ENCODE measurements at places on chromosomes 11 and 22. TPM values are rescaled to one million over a fixed set of nuclear protein-coding genes. Genes with fewer than 3 reads are reported as not detected.

DNA sequence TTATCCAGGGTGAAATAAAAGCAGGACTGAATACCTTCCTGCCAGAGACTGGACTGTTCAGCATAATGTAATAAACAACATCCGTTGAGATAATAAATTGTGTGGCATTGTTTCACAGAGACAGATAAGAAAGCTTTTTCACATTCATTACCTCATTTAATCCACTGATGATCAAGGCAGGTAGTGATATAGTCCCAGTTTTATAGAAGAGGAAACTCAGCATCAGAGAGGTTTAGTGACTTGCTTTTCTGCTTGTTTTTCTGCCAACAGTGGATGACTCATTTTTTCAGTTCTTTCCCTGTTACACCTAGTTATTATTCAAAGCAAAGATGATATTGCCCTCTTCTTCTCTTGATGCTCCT, 4.0 kb downstream of the MYO18B start:
- peak; percentile 50 for DNase-seq

DNA sequence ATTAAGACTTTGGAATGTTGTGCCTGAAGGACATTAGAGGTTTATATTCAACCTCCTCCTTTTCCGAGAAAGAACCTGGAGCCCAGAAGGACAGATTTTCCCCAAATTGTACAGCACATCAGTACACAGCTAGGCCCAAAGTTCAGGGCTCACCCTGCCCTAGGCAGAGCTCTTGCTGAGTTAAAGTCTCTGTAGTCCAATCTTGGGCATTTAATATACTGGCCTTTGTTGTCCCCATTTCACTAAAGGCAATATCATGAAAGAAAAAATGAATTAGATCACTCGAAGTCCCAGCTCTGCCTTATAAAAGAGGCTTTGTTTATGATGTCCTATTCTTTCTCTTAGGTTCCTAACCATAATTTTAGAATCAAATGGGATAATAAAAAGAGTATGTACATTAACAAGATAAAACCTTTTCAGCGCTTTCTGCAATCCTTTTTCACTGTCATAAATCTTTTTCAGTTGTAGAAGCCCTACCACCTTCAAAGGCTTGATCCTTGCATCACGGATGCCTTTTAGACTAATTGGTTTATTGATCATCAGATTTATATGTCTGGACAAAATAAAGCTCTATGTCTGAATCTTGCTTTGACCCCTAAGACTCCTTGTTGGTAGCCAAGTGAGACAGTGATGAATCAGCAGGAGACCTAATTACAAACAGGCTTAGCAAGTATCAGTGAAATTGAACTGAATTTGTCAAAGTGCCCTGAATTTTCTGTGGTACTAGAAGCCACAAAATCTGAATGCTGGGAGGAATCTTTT, 39.8 kb downstream of the RELT start:
- DNase-seq: peak; percentile 64

GRCh38 chr11:22079133-22079872, 113.6 kb upstream of the ANO5 start:
- no peak for DNase-seq

- no peak for DNase-seq
Measured at GRCh38 chr11:105155679-105156078, 16.1 kb upstream of the CARD18 start.

GRCh38 chr11:2867722-2868505, 17.7 kb downstream of the CDKN1C start:
- no peak for DNase-seq

GRCh38 chr11:21144531-21144930, 475.1 kb downstream of the NELL1 start:
- no peak for DNase-seq

DNA sequence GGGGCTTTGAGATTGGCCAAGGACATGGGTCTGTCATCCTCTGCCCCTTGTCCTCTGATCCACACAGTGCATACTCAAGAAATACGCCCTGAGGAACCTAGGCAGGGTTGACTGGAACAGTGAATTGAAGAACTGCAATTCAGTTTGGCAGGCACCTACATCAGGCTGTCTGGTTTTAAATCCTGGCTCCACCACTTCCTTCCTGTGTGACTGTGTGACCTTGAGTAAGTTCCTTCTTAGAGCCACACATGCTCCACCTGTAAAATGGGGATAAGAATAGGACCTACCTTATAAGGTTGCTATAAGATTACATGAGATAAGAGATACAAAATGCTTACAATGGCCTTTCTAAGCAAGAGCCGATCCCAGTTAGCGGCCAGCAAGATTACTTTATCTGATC, 15.8 kb upstream of the TCF20 start:
- DNase-seq: no peak

- no peak for DNase-seq
Measured at GRCh38 chr11:117477721-117478120, 150.1 kb downstream of the CEP164 start.

Gene CACNA1I
- 0.01 TPM for polyA plus RNA-seq

- DNase-seq: no peak
Measured at GRCh38 chr11:15870911-15871310, 485.4 kb downstream of the SOX6 start.

Gene ANO1
- polyA plus RNA-seq: 4.1 TPM

DNA sequence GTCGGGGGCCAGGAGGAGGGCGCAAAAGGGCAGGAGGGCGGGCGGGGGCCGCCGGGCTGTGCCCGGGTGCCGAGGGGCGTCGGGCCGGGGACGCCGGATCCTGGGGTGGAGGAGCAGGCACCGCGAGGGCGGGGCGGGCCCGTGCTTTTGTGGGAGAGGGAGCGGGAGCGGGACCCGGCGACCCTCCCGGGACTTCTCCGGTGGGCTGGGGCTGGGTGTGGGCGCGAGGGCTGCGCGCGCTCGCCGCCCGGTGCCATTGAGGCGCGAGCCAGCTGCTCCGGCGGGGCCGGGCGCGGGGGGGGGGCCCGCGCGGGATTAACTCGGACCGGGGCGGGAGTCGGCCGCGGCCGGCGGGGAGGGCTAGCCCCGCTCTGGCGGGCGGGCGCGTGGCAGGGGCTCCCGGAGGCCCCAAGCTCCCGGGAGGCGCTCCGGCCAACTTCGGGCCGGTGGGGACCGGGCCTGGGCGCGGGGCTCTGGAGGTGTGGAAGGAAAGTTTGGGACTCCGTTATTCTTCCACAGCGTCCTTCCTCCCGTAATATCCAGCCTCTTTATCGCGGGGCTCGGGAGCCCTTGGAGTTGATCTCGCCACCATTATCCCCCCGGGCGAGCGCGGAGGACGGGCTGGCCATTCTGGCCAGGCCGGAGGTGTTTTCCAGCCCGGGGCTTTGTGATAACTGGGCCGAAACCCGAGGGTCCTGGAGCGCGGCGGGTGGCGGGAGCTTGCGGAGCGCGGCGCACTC, 936 bp downstream of the CECR2 start:
- no peak for DNase-seq

DNA sequence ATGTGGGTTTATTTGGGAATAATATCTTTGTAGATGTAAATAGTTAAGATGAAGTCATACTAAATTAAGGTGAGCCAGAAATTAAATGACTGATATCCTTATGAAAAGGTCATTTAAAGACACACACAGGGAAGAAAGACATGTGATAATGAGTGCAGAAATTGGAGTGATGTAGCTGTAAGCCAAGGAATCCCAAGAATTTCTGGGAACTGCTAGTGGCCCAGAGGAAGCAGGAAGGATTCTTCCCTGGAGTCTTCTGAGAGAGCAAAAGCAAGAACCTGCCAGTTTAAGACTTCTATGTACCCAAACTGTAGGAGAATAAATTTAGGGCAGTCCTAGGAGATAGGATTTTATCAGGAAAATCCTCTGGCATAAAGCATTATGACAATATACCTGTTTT, 66.9 kb downstream of the LRRC4C start:
- DNase-seq: peak; percentile 37

DNA sequence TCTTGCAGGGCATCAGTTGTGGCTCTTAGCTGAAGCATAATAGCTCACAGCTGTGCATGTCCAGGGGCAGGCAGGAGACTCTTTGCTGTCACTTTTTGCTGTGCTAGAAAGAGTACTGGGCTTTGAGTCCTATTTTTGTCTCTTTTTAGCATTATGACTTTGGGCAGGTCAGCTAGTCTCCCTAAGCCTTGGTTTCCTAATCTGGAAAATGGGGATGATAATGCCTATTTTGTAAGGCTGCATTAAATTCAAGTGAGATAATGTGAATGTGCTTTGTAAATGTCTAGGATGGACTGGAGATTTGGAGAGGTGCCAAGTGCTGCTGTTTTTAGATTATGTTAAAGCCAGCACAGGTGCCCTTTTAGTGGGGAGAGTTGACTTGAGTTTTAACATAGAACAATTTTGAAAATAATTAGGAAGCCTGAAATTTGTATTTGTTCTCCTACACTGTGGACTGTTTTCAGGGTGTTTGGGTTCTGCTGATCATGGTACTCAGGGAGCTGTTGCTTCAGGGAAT, 19.1 kb downstream of the CABIN1 start:
- no peak for DNase-seq

- no peak for DNase-seq
Measured at GRCh38 chr11:15607361-15608036, 492.8 kb downstream of the INSC start.

Gene CNGA4
- polyA plus RNA-seq: not detected

- DNase-seq: no peak
Measured at GRCh38 chr11:76793391-76794291, 10.5 kb downstream of the TSKU start.

DNA sequence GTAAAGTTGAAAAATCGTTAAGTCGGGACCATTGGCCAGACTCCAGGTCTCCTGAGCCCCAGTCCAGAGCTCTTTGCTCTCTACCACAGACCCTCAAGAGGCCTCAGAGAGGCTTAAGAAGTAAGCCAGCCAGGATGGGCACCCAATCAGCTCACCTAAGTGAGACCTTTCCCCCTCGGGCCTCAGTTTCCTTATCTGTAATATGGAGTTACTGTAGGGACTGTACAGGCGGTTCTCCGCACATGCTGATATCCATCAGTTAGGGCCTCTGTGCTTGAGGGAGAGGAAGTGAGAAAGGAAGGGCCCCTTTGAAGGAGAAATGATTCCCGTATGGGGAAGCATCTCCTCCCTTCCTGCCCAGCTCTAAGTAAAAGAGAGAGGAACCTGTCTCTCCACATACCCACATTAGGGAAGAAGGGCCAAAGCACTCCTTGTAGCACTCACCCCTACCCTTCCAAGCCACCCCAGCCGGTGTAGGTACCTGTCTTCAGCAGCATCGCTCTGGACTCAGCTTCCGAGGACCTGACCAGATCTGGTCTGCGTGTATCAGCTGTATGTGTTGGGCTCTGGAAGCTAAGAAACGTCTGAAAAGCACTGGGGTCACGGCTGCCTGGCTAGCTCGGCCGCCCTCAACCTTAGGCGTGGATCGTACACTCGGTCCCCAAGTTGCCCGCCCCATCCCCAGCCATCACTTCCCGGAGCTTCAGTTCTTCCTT, 653 bp downstream of the NAGA start:
- no peak for DNase-seq

Gene RDX
- 93.1 TPM for polyA plus RNA-seq

DNA sequence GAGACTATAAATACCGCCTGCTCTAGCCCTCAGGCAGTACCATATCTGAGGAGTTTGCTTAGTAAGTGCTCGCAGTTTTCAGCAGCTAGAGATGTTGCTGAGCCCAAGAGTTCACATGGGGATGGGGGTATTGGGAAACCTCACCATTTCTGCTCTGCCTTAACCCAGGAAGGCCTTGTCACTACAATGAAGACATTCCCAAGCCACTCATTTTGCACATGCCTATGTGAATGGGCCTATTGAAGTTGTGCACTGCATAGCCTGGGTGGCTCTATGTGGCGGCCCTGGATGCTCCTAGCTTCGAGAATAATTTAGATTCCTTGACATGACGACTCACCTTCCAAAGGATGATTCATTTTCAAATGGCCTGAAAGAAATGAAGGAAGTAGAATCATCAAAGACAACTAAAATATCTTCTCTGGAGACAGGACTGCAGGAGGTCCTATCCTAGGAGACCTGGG, 163.4 kb downstream of the ADAMTS15 start:
- DNase-seq: peak; percentile 87

DNA sequence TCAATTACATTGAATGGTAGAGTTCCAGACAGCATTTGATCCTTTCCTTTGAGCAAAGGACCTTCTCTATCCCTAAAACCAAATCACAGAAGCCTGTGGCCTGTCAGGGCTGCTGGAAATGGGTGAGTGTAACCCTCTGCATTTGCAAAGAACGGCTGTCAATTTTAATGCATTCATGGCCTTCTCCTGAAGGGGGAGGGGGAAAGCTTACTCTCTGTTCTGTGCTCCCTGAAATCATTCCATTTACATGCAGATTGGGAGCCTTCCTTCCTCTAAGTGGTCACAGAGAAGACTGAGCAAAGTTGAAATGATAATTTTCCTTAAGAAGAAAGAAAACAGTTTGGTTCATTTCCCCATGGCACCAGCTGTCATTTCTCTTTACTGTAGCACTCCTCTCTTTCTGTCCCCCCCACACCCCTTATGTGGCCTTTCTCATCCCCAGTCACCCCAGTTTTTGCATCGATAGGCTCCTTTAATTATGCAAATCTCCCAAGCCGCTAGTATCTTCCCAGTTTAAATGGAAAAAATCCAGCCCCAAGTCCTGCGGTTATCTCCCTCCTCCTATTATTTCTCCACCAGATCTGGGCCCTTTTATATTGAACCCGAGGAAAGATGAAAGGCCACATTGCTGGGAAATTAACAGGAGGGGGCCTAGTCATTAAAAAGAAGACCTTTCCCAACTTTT, 109.4 kb upstream of the KIRREL3 start:
- DNase-seq: no peak

Gene RTN4RL2
- polyA plus RNA-seq: 0.27 TPM

- no peak for DNase-seq
Measured at GRCh38 chr22:50581031-50581949, 1.4 kb downstream of the CHKB start.

Gene PHETA2
- polyA plus RNA-seq: 19.2 TPM

- peak; percentile 64 for DNase-seq
Measured at GRCh38 chr22:24201681-24202614, 20.7 kb downstream of the SUSD2 start.

Gene TMPRSS4
- not detected for polyA plus RNA-seq

Gene MMP27
- polyA plus RNA-seq: 0.14 TPM

- peak; percentile 58 for DNase-seq
Measured at GRCh38 chr22:45452565-45453379, 39.3 kb downstream of the RIBC2 start.

- peak; percentile 56 for DNase-seq
Measured at GRCh38 chr22:45709060-45709739, 37.6 kb downstream of the ATXN10 start.

Gene MS4A1
- not detected for polyA plus RNA-seq

DNA sequence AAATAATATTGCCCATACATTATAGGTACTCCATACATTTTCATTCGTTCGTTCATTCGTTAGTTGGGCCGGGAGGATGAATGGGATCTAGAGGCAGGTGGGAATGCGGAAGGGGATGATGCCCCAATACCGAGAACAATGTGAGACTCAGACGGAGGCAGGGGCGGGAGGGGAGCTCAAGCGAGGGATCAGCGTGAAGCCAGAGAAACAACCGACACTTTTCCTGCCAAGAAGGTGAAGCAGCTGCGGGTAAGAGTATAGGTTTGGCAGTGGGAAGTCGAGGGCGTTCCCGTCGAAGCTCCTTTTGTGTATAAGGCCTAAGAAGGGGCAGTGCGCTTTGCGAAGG, 1.1 kb upstream of the ARHGEF17 start:
- DNase-seq: no peak

Gene C11orf97
- not detected for polyA plus RNA-seq

Gene TMPRSS13
- polyA plus RNA-seq: not detected

GRCh38 chr11:43327987-43328386, 16.2 kb downstream of the API5 start:
- peak; percentile 93 for DNase-seq

Gene HTR3B
- not detected for polyA plus RNA-seq

All from fibroblast of lung (primary cell).